Spleen (tissue), 13 donors: ENCODE measurements at places on chromosomes 5 and 9. TPM values are rescaled to one million over a fixed set of nuclear protein-coding genes. Genes with fewer than 3 reads are reported as not detected.
A peak's percentile ranks its signal among the peaks of the same experiment; 100 is the strongest.

KIAA0825 gene
- 7.1 TPM for total RNA-seq

- no peaks in the 10 kb centered on the region for H3K27me3 ChIP-seq
- H3K36me3 ChIP-seq = no peaks in the 10 kb centered on the region
- H3K4me1 ChIP-seq = no peaks in the 10 kb centered on the region
- H3K4me3 ChIP-seq = no peak overlapping the region
Observed at GRCh38 chr5:25414742-25415141, 770.0 kb upstream of the CDH10 start.

DNA sequence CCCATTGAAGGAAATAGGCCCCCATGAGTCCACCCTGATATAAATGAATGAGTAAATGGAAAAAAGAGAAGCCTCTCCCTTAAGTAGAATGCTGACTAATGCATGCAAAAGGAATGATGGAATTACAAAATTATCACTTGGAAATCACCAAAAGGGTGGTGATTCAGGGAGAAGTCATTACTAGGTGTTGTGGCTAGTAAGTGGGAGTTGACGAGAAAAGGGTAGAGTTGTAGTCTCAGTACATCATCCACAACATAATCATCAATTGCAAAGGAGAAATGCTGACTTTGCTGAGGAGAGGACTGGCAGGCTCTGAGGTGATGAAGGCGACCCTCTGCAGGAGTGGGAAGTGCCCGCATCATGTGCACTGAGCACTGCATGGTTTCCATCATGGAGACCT is 201.5 kb upstream of the S1PR3 start:
- H3K4me1 ChIP-seq = peaks cover 8% of the 10 kb centered on the region
- no peak overlapping the region for H3K27ac ChIP-seq
- no peak for DNase-seq
- H3K4me3 ChIP-seq = no peak overlapping the region

DNA sequence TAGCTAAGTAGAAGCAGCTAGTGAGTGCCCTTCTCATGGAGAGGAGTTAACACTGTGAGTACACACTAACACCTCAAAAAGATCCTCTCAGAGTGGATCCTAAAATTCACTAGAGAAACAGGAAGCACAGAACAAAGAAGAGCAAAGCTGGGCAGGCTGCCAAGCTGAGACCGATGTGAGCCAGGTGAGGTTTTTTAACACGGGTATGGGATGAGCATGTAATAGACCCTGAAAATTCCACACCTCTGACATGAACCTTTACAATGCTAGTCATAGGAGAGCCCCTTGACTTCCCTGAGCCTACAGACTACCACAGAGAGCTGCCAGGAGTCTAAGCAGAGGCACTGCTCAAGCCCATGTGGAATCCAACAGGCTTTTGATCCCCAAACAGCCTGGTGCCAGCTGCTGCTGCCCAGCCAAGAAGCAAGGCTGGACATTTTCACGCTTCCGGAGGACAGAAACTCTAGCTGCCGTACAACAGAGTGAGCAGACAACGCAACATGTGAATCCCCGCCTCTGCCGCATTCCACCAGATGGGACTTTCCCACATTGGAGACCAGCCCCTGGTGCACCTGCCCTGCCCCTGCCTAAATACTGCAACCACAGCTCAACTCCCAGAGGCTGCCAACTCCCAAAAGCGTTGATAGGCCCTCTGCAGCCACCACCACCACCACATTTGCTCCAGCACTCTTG is 280.8 kb downstream of the CDH10 start:
- no peaks in the 10 kb centered on the region for H3K27me3 ChIP-seq
- no peaks in the 10 kb centered on the region for H3K4me1 ChIP-seq
- no peaks in the 10 kb centered on the region for H3K36me3 ChIP-seq
- no peak for DNase-seq
- H3K27ac ChIP-seq = no peak overlapping the region
- H3K4me3 ChIP-seq = no peak overlapping the region

- no peaks in the 10 kb centered on the region for H3K27me3 ChIP-seq
- no peak overlapping the region for H3K27ac ChIP-seq
- no peak overlapping the region for H3K4me3 ChIP-seq
- H3K4me1 ChIP-seq = peaks cover 40% of the 10 kb centered on the region
Observed at GRCh38 chr5:100838048-100838473, 65.0 kb downstream of the ST8SIA4 start.

DNA sequence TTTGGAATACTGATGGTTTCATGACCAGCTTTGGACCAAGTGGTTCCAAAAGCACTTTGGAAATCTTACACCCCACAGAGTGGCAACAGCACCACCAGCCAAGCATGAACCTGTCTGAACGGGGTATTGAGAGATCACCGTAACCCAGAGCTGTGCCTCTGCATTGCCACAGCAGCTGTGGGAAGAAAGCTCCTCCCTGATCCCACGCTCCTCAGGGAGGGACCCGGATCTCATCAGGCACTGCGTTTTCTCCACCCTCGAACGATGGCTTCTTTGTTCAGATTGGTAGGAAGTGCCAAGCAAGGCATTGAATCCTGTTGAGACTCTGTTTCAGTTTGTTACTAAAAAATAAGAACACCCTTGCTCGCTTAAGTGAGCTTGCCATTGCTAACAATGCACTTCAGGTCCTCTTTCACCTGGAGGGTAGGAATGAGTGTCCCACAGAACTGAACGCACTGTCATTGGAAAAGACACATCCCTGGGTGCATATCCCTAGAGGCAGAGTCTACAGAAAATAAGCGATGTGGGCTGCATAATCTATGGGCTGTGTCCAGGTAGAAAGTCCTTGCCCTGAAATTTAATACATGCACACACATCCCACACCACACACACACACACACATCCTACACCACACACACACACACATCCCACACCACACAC is 118.0 kb upstream of the ICE1 start:
- H3K4me3 ChIP-seq = no peak overlapping the region
- no peaks in the 10 kb centered on the region for H3K4me1 ChIP-seq
- no peak for DNase-seq

DNA sequence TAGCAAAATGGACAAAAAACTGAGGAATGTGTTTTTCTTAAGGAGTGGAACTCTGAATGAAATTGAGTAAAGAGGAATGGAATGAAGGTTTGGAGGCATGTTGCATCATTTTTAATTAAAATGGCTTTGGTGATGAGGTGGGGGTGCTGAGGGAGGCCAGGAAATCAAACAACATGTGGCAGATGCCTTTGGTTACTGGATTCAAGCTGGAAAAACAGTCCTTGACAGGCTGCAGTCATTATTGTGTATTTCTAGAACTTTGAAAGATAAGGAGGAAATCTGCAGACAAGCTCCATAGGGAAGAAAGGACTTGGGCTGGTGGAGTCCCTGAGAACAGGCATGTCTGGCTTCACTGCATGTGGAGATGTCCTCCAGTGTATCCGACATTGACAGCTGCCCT is 203.5 kb upstream of the HAPLN1 start:
- H3K27me3 ChIP-seq = no peaks in the 10 kb centered on the region
- H3K27ac ChIP-seq = no peak overlapping the region
- no peaks in the 10 kb centered on the region for H3K4me1 ChIP-seq
- no peak for DNase-seq

GRCh38 chr5:123610209-123610608 is 98.2 kb downstream of the CSNK1G3 start:
- H3K27ac ChIP-seq = no peak overlapping the region
- DNase-seq = no peak
- no peak overlapping the region for H3K4me3 ChIP-seq
- H3K27me3 ChIP-seq = no peaks in the 10 kb centered on the region

PRRT1B gene
- not detected for total RNA-seq

DNA sequence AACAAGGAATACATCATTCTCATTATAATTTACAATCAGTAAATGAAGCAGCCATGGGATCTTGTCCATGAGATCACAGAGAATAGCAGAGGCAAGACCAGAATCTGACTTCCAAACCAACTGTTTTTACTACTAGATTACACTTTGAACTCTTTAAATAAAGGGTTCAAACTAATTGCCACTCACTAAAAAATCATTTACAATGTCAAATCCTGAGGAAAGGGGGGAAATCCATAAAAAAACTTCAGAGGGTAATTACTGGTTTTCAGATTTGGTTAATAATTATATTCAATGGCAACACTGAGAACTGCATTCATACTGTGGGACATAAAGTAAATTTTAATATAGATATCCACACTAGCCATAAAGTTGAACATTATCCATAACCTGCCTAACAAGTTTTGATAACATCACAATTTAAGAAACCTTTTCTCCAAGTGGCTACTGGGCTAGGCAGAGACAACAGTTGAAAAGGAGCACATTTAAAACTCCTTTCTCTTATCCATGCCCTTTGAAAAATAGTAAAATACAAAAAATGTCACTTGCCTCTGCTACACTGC is 15.9 kb downstream of the PLPP1 start:
- H3K27me3 ChIP-seq = no peaks in the 10 kb centered on the region
- H3K27ac ChIP-seq = no peak overlapping the region
- no peak overlapping the region for H3K4me3 ChIP-seq
- H3K36me3 ChIP-seq = no peaks in the 10 kb centered on the region
- DNase-seq = no peak

PCDHGB7 gene
- total RNA-seq = 11.9 TPM

DNA sequence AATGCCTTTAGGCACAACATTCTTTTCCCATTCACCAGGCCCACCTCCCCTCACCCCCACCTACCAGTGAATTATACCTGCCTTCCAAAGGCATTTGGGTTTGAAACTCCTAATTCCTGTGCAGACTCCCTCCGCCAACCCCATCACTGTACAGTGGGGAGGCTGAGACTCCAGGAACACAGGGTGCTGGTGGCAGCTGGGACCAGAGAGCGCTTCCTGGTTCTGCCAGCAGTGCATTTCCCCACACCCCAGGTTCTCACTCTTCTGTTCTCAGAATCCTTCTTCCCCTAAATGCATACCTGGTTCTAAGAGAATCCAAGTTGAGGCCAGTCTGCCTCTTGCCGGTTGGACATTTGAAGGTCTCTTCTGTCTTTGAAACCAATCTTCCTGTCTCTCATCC is 21.1 kb downstream of the SLC36A2 start:
- no peaks in the 10 kb centered on the region for H3K36me3 ChIP-seq
- DNase-seq = no peak
- no peaks in the 10 kb centered on the region for H3K27me3 ChIP-seq
- H3K4me3 ChIP-seq = no peak overlapping the region
- no peak overlapping the region for H3K27ac ChIP-seq

DNA sequence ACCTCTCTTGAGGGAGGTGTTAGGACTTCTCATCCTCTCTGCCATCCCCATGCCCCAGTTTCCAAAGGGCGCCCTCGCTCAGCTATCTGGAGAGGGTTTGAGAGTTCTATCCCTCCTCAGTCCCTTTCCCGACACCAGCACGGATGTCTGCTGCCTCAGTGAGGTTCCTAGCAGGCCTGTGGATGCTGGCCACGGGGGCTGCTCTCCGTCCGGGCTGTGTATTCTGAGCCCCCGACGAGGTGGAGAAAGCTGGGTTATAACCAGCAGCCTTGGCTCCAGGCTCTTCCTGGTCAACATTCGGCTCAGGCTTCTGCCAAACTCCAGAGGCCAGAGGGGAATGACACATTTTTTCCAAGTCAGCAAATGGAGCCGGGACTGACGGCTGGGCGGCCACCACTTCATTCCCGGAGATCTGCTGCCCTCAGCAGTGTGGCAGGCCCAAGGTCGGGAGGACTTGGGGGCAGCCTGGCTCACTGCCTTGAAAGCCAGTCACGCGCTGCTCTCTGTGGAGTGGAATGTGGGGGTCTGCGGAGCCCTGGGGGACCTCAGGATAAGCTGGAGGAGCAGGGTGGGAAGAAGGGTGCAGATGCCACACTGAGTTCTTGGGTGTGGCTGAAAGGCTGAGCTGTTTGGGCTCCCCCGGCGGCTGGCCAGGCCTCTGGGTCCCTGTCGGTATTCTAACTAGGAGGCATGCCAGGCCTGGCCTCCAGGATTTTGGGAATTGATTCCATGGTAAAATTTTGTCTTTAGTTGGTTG is 27.4 kb downstream of the PTPA start:
- H3K27ac ChIP-seq = peak overlapping the region; percentile 97
- H3K4me3 ChIP-seq = peak overlapping the region; percentile 47
- peaks cover 69% of the 10 kb centered on the region for H3K36me3 ChIP-seq
- no peaks in the 10 kb centered on the region for H3K27me3 ChIP-seq

- no peak overlapping the region for H3K4me3 ChIP-seq
- H3K4me1 ChIP-seq = no peaks in the 10 kb centered on the region
- no peaks in the 10 kb centered on the region for H3K36me3 ChIP-seq
- H3K27ac ChIP-seq = no peak overlapping the region
Observed at GRCh38 chr5:82673057-82673809, 395.1 kb upstream of the RPS23 start.

GRCh38 chr5:96660971-96661854 is 963 bp upstream of the CAST start:
- peak overlapping the region; percentile 99 for H3K27ac ChIP-seq
- H3K4me3 ChIP-seq = peak overlapping the region; percentile 91
- H3K27me3 ChIP-seq = no peaks in the 10 kb centered on the region
- no peaks in the 10 kb centered on the region for H3K36me3 ChIP-seq
- H3K4me1 ChIP-seq = peaks cover 3% of the 10 kb centered on the region

DNA sequence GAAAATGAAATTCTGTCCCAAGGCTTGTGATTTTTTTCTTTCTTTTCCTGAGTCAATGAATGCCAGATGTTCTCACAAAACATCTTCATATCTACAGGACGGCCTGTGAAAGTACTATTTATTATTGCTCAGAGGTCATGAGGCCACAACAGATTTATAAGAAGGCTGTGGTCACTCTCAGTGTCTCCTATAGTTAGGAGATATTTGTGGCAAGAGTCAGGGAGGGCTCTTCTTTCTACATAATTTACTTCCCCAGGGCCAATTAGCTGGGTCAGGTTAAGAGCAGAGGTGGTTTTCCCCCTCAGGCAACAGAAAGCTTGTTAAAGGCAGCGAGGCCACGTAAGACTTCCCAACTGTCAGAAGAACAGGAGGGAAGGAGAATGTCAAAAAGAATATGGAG is 248.7 kb downstream of the SLIT3 start:
- no peaks in the 10 kb centered on the region for H3K4me1 ChIP-seq
- H3K36me3 ChIP-seq = no peaks in the 10 kb centered on the region
- H3K27me3 ChIP-seq = no peaks in the 10 kb centered on the region
- no peak for DNase-seq

- H3K27ac ChIP-seq = peak overlapping the region; percentile 74
- no peak for DNase-seq
- no peaks in the 10 kb centered on the region for H3K36me3 ChIP-seq
- H3K4me3 ChIP-seq = no peak overlapping the region
- H3K4me1 ChIP-seq = peaks cover 5% of the 10 kb centered on the region
Observed at GRCh38 chr5:142095035-142095434, 13.5 kb upstream of the NDFIP1 start.

AQP3 gene
- total RNA-seq = 198 TPM

DNA sequence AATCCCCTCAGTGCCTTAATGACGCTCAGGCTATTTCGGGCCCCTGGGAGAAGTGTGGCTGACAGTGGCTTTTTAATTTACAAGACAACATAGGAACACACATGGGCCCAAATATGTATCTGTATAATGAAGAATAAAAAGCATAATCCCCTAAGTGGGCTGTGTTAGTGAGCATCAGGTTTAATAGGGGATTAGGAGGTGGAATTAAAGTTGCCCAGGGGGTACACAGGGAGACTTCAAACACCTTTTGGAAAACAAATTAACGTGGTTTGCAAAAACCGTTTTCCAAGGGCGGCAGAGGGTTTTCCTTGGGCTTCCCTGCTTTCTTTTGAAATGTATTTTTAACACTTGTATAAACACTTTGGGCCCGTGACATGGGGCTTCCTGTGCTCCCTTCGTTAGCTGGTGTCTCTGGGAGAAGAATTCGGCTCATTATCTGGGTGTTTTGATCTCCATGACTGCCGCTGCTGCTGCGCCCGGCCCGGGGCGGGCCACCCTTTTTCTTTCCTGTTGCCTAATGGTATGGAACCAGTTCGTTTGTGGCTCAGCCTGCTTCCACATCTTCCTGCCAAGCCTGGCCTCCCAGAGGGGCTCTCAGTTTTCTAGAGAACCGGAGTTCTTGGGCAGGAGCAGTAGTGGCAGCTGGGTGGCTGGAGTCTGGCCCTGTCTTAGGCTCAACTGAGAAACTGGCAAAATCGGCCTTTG is 173.0 kb downstream of the MACROH2A1 start:
- H3K27me3 ChIP-seq = no peaks in the 10 kb centered on the region
- no peak overlapping the region for H3K4me3 ChIP-seq
- no peaks in the 10 kb centered on the region for H3K4me1 ChIP-seq
- H3K36me3 ChIP-seq = no peaks in the 10 kb centered on the region

OLFML2A gene
- 184 TPM for total RNA-seq
